ENCODE measurements at places on chromosomes 7 and 10.

DNA sequence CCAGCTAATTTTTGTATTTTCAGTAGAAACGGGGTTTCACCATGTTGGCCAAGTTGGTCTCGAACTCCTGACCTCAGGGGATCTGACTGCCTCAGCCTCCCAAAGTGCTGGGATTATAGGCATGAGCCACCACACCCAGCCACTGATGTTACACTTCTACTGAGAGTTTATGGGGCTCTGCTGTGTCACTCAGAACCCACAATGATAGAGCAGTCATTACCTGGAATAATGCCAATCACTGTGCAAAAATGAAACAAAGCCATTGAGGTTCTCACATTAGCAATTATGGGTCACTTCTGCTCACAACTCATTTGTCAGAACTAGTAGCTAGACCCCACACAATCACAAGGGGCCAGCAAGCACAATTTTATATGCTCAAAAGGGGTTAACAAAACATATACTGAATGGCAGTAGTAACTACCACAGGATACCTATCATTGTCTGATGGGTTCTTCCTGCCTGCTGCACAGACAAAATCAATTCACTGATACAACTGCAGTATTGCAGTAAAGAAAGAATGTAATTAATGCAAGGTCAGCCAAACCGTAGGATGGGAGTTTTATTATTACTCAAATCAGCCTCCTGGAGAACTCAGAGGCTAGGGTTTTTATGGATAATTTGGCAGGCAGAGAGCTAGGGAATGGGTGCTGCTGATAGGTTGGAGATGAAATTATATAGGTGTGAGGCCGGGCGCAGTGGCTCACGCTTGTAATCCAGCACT is 72.1 kb upstream of the TRIM24 start:
- no peak for DNase-seq

- DNase-seq: no peak
Observed at GRCh38 chr10:62072901-62073300, 171.4 kb downstream of the ARID5B start.

- no peak for DNase-seq
Observed at GRCh38 chr7:135380351-135380750, 129.6 kb downstream of the CNOT4 start.

DNA sequence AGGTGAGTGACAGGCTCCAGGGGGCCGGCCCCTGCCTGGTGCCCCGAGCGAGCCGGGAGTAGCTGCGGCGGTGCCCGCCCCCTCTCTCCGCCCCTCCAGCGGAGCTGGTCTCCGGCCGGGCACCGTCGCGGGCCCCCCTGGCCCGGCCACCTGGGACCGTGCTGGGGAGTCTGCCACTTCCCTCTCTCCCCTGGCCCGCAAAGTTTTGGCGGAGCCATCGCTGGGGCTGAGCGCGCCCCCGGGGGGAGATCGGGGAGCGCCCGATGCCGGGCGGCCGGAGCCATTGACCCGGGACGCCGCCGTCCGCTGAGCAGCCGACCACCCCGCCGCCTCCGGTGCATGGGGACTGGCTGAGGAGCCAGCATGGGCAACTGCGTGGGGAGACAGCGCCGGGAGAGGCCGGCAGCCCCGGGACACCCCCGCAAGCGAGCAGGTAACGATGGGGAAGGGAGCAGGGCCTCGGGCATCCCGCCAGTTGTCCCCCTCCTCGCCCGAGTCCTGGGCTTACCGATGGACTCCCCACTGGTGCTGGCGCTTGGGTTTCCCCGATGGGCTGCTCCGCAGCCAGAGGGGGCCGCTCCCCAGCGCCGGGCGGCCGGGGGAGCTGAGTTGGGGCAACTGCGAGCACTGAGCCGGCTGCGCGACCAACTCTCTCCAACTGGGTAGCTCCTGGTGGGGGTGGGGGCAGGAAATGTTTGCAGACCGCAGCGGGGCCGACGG is at the start of gene UBTD1:
UBTD1 (plus strand) TSS at position 84 of the 720 bp plus-strand sequence; CDS start at position 364, 280 bp downstream.
- peak; percentile 30 for DNase-seq

DNA sequence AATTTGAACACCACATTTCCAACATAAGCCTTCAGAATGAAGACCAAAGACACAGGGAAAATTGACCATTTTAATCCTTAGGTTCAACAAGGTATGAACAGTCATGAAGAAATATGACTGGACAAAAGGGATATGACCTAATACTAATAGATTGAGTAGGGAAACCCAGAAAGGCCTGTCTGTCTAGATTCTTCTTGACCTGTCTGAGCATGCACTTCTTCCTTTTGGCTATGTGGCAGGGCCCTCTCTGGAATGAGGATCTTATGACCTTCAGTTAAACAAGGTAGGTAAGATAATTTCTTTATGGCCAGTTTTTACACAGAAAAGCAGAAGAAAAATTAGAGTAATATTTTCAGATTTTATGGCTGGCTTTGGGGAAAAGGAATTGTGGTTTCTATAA is 3.0 kb upstream of the PHYHIPL start:
- no peak for DNase-seq

- no peak for DNase-seq
Observed at GRCh38 chr10:123166618-123167017, 12.4 kb downstream of the BUB3 start.

DNA sequence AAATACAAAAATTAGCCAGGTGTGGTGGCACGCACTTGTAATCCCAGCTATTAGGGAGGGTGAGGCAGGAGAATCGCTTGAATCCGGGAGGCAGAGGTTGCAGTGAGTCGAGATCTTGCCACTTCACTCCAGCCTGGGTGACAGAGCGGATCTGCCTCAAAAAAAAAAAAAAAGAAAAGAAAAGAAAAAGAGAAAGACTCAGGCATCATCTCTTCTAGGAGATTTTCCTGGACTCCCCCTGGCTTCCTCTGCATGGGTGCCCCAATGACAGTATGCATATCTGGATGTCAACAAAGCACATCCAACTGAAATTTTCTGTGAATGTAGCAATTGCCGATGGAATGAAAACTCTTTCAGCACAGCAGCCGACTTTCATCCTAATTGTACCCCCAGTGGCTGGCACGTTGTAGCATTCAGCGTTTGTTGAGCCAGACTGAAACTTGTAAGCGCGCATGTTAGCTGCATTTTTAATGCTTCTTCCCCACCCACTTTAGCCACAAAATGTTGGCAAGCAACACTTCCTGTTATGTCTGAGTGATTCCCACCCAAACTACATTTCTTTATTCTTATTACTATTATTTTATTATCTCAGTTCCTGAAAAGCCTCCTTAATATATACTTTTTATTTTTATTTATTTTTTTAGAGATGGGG is 70.2 kb downstream of the PRTFDC1 start:
- no peak for DNase-seq

GRCh38 chr10:31315453-31315852 is 3.6 kb upstream of the ZEB1 start:
- DNase-seq: no peak

- no peak for DNase-seq
Observed at GRCh38 chr10:120749856-120750566, 101.2 kb upstream of the WDR11 start.

DNA sequence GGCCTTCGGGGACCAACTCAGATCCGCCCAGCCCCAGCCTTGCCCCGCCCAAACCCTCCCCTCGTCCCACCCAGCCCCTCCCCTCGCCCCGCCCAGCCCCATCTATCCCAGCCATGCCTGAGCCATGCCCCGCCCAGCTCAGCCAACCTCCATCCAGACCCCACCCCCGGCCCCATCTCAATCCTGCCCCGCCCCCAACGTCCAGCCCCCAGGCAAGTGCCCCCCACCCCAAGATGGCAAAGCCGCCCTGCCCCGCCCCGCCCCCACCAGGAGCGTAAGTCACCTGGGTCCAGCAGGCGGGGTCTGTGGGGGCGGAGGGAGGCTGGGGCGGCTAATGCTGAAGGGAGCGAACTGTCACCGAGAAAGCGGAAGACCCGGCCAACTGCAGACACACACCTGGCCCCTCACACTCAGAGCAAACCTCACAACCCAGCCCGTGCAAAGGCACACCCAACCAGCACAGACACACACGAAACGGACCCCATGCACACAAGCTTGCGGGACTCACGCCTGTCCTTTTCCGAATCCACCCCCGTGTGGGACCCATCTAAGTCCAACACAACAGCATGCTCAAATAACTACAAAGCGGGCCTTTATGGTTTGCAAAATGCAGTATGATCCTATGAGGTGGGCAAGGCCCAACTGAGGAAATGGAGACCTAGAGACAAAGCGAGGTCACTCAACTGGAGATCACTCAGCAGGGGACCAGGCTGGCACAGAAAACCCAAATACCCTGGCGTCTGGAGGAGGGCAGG is 11.5 kb upstream of the OGA start:
- DNase-seq: peak; percentile 50

DNA sequence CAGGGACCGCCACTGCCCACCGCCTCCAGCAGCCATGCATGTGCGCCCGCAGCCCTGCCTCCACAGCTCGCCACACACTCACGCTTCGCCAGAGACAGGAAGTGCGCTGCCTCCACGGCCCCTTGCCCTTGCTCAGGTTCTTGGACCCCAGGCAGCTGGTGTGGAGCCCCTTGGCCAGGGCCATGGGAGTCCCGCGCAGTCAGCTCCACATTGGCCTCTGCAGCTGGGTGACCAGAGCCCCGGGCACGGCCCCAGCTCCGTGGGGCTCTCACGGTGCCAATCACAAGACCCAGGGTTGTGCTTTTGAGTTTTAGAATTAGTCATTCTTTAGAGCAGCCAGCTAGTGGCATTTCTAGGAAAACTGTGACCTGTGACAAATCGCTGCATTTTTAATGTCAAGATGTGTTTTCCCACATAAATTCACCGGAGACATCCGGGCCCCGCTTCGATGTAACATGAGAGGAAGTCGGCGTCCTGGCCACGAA is 4.3 kb upstream of the UTF1 start:
- DNase-seq: no peak

DNA sequence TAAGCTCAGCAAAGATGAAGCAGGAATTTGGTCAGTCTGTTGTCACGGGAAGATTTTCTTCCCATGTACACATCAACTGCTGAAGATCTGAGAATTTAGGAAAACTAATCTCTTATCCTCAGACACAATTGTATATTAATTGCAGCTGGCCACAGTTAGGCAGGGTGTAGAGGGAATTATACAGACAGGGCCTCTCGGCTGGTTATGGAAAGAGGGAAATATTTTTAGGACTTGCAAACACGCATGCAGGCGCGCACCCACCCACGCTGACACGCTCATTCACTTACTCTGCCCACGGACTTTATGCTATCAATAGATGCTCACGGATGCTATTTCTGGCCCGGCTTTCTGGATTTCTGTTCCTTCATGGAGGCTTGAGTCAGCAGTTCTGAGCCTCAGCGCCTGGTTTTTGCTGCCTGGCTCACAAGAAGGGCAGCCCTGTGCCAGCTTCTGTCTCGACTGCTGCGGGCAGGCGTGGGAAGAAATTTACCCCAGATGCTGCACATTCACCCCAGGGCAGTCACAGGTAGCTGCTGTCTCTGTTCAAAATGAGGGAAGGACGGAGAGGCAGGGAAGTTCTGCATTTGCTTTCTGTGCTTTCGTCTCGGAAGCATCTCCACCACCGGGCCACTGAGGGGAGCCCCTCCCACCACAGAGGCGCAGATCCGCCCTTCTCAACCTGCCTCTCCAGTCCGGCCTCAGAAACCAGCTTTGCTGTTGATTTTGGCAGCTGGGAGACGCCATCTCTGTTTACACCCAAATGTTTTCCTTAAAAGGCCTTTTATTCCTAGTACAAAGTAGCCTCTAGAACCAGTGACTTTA is 116.3 kb upstream of the BTBD16 start:
- no peak for DNase-seq

GRCh38 chr7:1539181-1539881 is 8.8 kb downstream of the MAFK start:
- no peak for DNase-seq

DNA sequence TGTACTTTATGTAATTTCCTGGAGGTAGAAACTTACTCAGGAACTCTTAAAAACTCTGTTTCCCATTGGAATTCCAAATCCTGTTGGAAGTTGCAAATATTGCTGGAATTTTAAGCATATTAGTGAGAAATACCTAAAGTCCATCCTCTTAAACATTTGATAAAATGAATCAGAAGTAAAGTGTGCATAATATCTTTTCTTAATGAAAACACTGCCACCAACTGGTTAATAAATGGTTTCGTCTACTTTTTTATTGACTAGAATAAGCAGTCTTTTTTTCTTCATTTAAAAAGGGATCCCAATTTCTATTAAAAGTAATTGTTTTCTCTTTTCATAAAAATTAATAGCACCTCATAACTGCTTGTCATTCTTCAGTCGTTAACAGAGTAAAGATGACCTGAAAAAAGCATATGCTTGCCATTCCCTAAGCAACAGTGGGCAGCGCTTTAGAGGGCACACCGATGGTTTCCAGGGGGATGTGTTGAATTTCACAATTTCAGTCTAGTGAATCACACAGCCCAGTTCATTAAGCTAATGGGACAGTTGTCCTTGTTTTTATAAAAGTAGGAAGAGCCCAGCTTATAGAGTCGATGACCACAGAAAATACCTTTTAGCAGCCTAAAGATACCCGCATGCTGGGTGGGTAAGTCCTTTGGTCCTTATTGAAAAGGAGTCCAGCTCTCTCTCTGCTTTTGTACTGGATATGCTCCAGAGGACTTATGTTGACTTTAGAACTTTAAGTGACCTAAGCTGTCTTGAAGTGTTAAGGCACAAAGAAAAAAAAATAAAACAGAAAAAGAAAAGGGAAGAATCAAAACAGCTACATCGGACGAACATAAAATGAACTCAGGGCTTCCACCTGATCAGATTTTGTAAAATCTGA is 28.5 kb downstream of the NPS start:
- no peak for DNase-seq

GRCh38 chr10:14050598-14050997 is 280.1 kb downstream of the FRMD4A start:
- no peak for DNase-seq

GRCh38 chr7:82339958-82340357 is 103.6 kb downstream of the CACNA2D1 start:
- DNase-seq: no peak

DNA sequence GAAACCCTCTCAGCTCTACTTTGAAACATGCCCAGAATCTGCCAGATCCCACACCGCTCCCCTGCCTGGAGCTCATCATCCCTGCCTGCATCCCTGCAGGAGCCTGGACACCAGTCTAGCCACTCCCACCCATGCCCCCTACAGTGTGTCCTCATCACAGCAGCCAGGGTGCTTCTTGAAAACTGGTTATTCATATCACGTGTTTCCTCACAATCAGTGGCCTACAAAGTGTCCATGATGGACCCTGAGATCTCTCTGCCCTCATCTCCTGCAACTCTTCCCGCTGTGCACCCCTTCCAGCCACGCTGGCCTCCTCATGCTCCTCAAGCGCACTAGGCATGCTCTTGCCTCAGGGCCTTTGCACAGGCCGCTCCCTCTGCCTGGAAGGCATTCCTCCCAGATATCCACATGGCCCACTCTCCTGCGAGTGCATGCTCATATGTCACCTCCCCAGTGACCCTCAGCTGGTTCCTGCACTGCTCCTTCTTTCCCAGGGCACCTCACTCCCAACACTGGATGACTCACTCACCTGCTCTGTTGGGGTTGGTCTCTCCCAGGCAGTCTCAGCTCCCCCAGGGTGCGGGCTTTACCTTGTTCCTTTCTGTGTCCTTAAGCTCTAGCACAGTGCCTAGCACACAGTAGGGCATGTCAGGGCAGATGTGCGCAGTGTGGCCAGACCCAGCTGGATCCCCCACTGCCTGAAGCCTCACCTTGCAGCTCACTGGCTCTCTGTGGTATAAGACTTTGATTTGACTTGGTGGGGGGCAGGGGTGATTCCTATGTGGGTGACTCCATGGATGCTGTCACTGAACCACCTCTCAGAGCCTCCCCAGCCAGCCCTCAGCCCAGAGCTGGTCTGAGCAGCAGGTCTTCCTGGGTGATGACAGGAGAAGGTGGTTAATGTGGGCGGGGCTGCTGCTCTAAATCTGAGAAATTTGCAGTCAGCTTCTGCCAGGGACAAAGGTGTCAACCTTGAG is 37.3 kb downstream of the CDH23 start:
- no peak for DNase-seq
